ENCODE measurements at places on chromosomes 16 and 17. TPM values are rescaled to one million over a fixed set of nuclear protein-coding genes. Genes with fewer than 3 reads are reported as not detected.

DNA sequence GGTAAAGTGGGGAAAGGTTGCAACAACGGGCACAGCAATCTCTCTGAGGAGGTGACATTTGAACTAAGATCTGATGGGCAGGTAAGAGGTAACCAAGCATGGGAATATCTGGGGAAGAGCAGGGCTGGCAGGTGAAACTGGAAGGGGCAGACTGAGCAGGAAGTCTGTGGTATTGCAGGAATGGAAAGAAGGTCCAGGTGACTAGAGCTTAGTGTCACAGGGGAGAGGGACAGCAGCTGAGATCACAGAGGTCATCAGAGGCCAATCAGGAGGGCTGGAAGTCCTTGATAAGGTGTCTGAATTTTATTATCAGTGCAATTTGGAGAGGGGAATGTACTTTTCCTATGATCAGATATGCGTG is 73.3 kb upstream of the DHX40 start:
- no peak for DNase-seq

DNA sequence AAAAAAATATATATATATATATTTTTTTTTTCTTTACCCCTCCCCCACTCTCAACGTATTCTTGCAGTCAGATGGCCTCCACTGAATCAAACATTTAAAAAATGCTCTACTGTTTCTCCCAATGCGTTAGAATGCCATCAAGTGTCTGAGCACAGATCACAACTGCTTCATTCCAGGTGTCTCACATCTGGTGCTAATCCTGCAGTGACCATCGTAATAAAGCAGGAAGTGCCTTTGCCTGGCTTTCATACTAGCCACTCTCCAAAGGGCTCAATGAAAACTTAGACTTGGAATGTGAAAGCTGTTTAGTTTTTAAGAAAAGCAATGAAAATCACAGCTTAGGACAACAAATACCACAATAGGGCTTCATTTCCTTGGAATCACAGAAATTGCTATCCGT is 37.2 kb downstream of the SKAP1 start:
- DNase-seq, result no peak

Gene HOXB6
- total RNA-seq, result 1.2 TPM

Gene VWA3A
- total RNA-seq, result 4.8 TPM
